ENCODE measurements at places on chromosomes 11 and 22.
A peak's percentile ranks its signal among the peaks of the same experiment; 100 is the strongest.

DNA sequence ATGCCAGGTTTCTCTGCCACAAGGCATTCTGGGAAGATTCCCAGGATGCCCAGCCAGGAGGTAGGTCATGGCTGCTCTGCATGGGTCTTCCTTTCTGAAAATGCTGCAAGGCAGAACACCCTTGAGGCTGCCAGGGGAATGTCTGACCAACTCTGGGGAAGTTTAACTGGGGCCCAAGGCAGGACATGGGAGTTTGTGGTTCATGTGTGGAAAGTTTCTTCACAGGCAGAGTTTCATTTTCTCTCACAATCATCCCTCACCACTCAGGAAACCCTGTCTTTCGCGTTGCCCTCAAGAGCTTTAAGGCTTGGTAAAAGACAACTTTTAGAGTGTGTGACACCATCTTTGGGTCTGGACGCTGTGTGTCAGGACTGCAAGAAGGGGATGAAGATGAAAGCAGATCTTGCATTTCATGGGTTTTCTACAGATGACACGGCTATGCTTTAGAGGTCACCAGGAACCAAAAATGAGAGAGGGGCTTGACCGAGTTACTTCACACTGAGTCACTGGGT lies 133.5 kb downstream of the CD44 start:
- DNase-seq = peak; percentile 70

GRCh38 chr22:47218671-47219070 lies 456.2 kb downstream of the TBC1D22A start:
- no peak for DNase-seq

DNA sequence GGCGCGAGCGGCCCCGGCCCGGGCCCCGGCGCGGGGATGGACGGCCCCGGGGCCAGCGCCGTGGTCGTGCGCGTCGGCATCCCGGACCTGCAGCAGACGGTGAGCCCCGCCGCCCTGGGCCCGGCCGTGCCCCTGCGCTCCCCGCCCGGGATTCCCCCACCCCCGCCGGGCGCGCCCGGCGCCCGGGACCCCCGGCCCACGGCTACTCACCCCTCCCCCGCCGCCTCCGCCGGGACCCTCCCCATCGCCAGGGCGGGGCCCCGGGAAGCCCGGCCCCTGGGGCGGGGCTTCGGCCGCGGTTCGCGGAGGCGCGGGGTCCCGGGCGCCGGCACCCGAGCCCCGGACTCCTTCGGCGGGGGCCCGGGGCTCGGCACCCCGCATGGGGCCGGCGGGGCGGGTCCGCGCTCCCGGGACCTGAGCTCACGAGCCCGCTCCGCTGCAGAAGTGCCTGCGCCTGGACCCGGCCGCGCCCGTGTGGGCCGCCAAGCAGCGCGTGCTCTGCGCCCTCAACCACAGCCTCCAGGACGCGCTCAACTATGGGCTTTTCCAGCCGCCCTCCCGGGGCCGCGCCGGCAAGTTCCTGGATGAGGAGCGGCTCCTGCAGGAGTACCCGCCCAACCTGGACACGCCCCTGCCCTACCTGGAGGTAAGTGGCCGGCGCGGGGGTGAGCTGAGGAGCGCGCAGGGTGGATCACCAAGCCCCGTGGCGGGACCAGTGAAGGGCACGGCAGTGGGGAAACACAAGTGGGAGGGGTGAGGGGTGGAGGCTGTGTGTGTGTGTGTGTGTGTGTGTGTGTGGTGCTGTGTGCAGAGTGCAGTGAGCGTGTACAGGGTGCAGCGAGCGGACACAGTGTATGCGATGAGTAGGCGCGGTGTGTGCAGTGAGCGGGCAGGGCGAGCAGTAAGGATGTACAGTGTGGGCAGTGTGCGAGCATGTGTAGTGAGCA lies 2.3 kb downstream of the SHANK3 start:
- no peak for DNase-seq

GRCh38 chr22:29257751-29258181 lies 10.0 kb downstream of the RHBDD3 start:
- DNase-seq = no peak

DNA sequence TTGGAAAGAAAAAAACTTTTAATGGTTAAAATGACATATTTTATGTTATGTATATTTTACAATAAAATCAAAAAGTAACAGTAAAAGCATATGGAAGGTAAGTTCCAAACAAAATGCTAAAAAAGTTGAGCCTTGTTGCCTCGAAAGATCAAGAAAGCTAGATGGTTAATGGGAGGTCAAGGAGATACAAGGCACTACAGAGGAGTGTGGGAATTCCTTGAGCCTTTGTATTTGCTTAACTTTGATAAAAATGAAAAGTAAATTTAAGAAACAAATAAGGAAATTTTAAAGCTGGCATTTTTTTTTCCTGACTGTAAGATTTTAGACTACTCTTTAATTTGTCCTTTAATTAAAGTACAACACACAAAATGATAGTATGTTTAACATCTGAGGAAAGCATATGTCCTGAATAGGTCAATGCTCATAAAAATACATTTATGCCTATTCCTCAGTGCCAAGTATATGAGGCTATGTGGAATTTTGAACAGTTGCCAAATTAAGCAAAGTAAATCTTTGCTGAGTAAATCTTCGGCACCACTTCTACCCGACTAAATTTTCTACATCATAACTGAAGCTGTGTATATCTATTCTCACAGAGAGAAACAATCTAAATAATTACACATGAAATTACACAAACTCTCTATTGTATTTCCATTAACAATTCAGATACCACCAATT lies 108.8 kb downstream of the TTC28 start:
- no peak for DNase-seq

DNA sequence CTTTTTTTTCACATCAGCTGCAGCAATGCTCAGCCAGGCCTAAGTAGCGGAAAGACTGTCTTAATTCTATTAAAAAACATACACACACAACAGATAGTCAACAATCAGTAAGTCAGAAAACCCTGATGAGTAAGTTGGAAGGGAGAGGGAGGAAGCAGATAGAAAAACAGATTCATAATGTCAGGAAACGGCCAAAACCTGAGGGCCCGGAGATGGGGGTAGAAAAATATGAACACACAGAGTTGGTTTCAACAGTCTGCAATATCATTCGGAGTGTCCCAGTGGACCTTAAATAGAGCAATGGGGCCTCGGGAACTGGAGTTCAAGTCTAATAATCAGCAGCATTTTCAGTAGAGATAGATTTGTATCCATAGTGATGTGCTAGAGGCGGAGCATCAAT lies 14.8 kb downstream of the LRRC55 start:
- DNase-seq = no peak

DNA sequence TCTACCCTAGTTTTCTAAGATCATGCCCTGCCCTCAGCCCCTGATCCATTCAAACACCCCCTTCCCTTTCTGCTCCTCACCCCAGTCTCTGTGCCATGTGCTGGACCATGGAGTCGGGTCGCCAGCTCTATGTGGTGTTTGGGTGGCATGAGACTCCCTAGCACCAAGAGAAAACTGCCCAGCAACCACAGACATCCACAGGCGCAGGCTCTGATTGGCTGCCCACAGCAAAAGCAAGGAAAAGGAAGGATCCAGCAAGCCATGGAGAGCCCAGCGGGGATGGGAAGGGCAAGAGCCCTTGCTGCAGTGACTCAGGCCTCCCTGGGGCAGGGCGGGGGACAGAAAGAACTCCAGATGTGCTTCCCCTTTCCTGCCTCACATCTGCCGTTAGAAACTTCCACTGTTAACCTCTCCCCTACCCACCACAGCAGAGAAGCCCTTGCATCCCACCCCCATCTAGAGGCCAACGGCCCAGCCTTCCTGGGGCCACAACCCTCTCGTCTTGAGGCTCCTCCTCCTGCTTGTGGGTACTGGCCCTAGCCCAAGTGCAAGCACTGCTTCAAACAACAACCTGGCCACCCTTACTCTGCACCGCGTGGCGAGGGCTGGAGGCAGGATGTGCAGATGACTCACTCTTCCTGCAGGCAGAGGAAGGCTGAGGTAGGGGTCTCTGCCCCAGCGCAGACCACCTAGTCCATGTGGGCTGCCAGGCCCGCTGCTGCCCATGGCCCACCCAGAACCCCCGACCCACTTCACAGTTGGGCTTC lies 9.7 kb upstream of the AHNAK start:
- DNase-seq = peak; percentile 99

DNA sequence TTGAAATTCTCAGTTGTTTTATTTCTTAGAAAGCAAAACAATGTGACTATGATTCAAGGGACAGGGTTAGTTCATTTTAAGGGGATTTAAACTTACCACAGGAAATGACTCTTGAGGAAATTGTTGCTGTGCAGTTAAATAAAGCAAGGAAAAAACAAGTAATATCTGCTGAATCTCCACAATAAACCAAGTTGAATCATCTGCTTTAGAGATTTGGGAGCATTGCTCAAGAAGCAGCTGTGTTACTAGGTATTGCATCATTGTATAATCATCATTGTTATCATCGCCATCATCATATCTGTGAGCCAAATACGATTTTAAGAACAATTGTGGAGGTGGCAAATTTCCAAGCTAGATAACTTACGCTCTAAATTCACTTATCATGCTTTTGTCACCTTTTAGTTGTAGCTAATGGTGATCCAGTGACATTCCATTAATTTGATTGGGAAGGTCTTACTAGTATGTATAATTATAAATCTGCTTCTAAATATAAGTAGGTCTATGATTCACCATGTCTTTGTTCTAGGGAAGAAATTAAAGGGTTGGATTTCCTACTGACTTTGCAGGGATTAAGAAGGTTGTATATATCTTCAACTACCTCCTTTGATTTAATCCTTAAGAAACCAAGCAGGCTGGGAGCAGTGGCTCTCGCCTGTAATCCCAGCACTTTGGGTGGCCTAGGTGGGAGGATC lies 19.9 kb downstream of the MMP10 start:
- peak; percentile 16 for DNase-seq

DNA sequence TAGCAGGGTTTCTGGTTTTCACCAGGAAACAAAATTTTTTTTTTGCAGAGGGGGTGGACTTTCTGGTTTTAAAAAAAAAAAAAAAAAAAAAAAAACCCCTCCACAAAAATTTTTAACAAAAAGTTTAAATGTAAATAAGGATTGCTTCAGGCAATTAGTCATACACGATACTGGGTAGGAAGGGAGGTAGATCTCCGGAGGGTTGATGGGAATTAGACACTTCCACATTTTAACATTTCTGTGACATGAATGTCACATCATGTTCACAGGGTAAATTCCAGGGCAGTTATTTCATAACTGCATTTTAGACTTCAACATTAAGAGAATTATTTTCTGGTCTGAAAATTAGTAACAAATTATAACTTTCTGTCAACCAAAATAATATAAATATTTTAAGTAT lies 15.9 kb downstream of the NUP98 start:
- DNase-seq = peak; percentile 51

GRCh38 chr11:10594407-10594806 lies 25.9 kb upstream of the LYVE1 start:
- DNase-seq = no peak

- DNase-seq = no peak
These were observed 667 bp downstream of the RAB6A start for GRCh38 chr11:73760135-73760678.

GRCh38 chr11:16982256-16982671 lies 31.9 kb downstream of the PLEKHA7 start:
- DNase-seq = no peak

- DNase-seq = no peak
These were observed 37.9 kb downstream of the SBF1 start for GRCh38 chr22:50436841-50437341.

- no peak for DNase-seq
These were observed 122.9 kb downstream of the DCDC1 start for GRCh38 chr11:31246451-31247165.

- peak; percentile 77 for DNase-seq
These were observed 115.9 kb upstream of the CCDC179 start for GRCh38 chr11:22976146-22976545.

- no peak for DNase-seq
These were observed 15.9 kb downstream of the CHRM1 start for GRCh38 chr11:62905296-62905695.

GRCh38 chr22:21964918-21965484 lies 12.4 kb upstream of the PPM1F start:
- no peak for DNase-seq

GRCh38 chr22:20036535-20037392 lies 15.9 kb downstream of the TANGO2 start:
- no peak for DNase-seq

- no peak for DNase-seq
These were observed 114.0 kb downstream of the NAV2 start for GRCh38 chr11:19826606-19827005.

- DNase-seq = no peak
These were observed 86.0 kb downstream of the CCDC81 start for GRCh38 chr11:86460461-86461385.

- DNase-seq = no peak
These were observed 7.7 kb upstream of the QSER1 start for GRCh38 chr11:32884770-32885384.

DNA sequence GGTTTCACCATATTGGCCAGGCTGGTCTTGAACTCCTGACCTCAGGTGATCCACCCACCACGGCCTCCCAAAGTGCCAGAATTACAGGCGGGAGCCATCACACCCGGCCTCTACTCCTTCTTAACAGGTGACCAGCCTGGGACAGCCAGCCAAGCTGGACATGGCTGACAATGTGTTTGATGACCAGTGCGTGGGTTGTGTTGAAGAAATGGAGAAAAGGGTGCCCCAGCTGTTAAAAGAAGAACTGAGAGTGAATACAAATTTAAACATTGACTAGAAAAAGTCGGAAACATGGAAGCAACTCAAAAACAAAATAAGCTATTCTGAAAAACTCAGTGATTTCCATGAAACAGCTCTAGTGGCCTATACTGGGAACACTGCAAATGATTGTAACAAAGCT lies 86.5 kb upstream of the CLPB start:
- no peak for DNase-seq

DNA sequence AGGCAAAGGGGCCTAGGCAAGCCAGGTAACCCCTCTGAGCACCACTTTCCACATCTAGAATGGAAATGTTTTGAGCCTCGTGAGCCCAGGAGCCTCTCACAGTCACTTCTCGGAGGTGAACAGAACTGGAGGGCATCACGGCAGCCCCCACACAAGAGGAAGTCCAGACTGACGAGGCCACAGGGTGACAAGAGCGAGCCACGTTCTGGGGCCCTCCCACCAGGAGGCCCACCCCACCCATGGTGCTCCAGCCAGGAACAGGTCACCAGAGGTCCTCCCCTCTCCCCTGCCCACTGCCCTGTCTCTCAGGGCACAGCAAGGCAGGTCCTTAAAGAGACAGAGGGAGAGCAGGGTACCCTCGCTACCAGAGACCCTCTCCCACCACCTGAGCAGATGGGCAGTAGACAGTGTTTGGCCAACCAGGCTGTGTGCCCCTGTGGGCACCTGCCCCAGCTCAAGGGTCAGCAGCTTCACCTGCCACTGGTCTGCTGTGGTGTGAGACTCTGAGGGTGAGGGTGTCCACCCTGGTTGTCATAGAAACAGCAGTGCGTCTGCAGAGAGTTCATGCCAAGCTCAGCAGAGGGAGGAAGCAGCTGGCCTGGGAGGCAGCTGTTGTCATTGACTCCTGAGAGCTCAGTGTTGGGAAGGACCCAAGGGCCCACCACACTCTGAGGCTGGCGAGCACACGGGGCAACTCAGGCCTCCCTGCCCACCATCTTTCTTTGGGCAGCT lies 31.4 kb downstream of the RSPH14 start:
- no peak for DNase-seq

- DNase-seq = no peak
These were observed 350.6 kb upstream of the RAG2 start for GRCh38 chr11:36948460-36949127.
